H9 (cell line): ENCODE measurements at places on chromosomes 12 and 14.

DNA sequence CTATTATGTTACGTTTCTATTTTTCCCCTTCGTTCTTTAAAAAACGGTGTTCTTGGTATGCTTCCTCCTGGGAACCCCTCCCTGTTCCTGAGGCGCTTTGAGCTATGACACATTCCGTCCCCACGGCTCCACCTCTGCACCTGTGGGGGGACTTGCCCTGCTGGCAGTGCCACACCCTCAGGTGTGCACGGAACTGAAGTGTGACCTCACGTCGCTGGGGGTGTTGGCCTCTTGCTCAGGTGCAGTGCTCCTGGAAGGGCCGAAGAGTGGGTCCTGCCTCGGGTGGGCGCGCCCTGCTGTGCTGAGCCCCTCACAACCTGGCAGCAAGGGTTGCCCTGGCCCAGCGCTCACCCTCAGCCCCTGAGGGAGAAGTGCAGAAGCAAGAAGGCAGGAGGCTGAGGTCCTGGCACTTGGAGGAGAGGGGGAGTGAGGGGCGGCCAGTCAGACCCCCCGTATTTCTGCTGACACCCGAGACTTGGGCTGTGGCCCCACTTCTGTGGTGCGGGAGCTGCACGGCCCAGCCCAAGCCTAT lies 4.9 kb downstream of the AMN start:
- no peak for DNase-seq

DNA sequence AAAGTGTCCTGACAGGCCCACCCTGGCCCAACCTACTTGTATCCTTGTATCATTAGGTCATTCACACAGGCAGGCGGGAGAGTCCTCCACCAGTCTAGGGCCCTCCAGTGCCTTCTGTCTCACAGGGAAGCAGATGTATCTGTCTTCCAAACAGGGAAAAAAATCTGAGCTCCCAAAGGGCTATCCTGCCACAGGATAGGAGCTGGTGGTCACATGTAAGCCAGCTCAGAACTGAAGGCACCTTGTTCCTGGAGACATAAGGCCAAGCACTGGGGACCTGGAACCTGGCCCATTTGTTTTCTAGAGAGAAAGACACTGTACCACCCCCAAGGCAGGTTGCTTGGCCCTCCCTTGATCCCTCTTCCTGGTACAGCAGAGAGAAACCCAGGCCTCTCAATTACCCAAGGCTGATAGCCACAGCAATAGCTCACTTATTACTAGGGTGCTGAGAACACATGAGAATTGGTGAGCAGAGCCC lies 19.4 kb upstream of the PLEKHH1 start:
- no peak for DNase-seq

DNA sequence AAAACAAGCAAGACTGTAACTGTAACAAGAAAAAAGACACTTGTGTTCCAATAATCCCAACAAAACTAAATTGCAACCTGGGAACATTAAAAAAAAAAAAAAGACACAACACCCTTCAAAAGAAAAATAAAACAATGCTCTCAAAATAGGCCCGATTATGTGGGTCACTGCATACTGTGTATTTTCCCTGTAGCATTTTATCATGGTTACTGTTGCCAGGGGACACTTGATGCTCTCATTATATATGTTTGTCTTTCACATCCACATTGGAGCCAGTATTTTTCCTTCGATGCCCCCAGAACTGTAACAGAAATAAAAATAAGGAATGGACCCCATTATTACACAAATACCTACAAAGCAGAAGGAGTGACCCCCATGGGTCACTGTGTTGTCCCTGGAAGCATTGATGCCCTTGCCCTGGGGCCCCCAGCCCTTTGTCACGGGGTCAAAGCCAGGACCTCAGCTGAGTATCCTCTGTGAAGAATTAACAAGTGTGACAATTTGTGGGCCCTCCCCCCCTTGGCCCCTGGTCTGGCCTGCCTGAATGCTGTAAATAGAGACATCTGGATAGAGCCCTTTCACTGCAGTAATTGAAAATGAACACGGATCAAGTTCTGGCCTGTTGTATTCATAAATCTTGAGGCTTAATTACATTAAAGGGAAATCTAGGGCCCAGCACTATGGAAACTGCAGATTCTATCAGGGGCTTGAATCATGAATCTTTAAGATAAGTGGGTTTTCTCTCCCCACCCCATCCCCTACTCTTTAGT lies 72.8 kb downstream of the C12orf42 start:
- DNase-seq, result no peak

GRCh38 chr14:69694730-69695281 lies 72.1 kb upstream of the SRSF5 start:
- DNase-seq, result no peak

DNA sequence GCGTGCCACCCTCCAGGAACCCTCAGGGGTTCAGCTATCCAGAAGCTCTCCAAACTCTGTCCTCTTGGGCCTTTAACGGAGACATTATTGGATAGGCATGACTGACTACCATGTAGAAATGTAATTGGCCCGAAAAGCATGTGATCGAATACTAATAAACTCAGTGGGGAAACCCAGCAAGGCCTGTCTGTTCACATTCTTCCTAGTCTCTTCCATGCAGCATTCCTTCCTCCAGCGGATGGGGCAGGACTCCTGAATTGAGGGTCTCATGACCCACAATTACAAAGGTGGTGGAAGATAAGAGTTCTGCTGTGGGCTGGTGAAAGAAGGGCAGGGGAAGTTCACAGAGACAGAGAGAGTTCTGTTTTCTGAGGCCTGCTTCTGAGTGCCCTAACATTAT lies 6.5 kb upstream of the PRDM4 start:
- DNase-seq, result no peak

GRCh38 chr12:106317406-106318082 lies 15.0 kb downstream of the TCP11L2 start:
- no peak for DNase-seq

- peak; percentile 72 for DNase-seq
These were observed 28.3 kb downstream of the LRCOL1 start for GRCh38 chr12:132582058-132582420.

DNA sequence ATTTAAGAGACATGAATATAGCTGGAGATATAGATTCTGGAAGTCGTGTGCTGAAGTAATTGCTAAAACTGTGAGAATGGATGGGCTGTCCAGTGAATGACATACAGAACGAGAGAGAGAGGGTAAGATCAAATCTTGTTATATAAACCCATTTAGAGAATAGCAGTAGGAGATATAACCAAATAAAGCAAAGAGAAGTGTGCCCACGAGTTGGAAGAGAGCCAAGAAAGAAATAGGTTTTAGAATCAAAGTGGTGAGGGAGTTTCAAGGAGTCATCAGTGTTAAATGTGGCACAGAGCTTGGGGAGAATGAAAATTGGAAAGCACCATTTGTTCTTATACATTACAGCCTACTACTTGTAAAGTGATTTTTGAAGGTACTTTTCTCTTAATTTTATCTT lies 19.2 kb downstream of the TOGARAM1 start:
- DNase-seq, result no peak

- DNase-seq, result no peak
These were observed 18.0 kb downstream of the GSC start for GRCh38 chr14:94751956-94752355.

GRCh38 chr12:102769323-102769916 lies 147.6 kb downstream of the PAH start:
- peak; percentile 74 for DNase-seq

GRCh38 chr12:41892302-41892701 lies 252.4 kb downstream of the GXYLT1 start:
- no peak for DNase-seq

DNA sequence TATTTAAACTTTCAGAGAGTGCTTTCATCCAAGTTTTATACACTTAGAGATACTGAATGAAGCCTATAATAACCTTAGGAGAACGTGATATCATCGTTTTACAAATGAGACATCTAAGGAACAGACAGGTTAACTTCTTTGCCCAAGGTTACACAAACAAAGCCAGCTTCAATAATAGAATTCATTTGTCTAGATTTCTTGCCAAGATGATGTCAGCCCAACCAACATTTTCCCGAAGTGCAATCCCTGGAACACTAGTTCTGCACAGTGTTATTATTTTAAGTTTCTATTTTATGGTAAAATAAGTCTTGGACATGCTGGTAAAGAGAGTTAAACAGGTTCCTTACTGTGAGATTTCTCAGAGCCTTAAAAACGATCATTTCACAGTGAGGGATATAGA lies 174.6 kb downstream of the SLC25A21 start:
- DNase-seq, result no peak

DNA sequence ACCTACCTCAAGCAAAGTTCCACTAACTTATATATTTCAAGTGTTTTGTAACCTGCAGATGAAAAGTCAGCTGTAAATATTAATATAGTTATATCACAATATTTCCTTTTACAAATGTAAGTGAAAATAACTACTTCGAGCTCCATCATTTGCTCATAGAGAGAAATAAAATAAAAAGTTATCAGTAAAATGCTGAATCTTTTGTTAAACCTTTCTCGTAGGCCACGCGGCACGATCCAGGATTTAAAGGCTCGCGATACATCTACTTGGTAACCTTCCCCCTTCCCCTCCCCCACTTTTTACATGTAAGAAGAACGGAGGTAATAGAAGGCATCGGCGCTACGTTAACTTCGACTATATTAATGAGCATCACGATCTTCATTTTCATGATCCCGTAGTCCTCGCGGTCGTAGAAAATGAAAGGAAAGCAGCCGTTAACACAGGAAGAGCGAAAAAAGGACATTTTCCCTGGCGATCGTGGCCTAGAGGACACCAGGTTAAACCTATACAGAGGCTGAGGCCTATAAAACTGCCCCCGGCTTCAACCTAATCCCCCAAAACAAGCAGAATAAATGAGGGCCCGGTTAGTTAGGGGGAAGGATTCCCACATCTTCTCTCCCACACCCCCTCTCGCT lies 508 bp downstream of the HNRNPC start:
- DNase-seq, result no peak

DNA sequence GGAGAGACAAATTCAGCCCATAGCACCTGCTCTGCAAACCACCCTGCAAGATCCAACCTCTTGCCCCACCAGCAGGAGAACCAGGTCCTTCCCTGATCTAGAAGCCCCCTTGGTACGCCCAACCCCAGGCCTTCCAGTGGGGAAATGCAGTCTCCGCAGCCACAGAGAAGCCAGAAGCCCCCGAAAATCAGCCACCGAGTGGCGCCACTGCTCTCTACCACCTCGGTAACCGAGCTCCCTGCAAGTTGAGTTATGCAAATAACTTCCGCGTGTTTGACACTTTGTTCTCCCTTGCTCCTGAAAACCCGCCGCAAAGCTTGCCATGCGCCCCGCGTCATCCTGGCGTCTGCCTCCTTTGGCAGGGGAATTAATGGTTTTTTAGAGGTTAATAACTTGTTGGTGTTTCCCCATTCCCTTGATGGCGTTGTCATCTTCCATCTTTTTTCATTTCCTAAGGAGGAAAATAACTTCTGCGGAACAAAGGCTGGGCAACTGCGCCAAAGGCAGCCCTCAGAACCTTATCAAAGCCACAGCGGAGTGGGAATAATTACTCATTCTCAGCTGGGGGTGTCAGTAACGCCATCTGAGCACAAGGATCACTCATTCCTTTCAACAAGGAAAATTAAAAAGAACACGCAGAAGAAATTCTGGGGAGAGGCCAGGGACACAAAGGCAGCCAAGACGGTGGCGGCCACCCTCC lies 60.4 kb downstream of the FZD10 start:
- DNase-seq, result peak; percentile 78

- DNase-seq, result no peak
These were observed 31.3 kb downstream of the ABCD2 start for GRCh38 chr12:39588348-39588747.

DNA sequence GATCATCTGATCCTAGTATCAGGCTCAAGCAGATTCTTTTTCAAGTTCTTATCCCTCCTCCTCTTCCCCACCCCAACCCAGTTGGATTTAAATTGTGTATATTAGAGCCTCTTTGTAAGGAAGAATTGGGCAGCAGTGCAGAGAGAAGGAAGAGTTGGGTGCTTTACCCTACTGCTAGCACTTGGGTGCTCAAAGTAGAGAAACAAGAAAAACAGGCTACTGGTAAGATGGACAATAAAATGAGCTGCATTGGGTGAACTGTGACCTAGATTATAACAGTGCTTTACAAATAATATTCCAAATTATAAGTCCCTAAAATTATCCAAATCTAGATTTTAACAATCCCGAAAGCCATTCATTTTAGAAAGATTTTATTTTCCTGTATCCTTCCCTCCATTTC lies 363.4 kb upstream of the GARIN6 start:
- DNase-seq, result no peak

DNA sequence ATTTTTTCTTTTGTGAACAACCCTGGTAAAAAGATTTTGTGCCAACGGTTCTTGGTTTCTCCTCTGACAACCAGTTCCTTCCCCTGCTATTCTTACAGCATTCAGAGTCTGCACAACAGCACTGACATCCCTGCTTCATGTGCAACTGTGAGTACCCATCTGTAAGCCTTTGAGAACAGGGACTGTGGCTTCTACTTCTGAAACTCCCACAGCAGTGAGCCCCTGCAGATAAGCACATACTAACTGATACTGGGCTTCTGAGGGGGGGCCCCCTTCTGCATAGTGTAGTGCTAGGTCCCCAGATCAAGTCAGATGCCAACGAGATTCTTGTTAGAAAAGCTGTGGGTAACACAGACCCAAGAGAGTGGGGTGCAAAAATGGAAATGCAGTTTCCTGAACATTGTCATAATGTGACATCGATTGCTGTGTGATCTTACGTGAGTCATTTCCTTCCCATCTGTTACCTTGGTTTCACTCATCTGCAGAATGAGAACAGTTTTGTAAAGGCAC lies 11.1 kb upstream of the NINJ2 start:
- no peak for DNase-seq
